ENCODE measurements at places on chromosomes 3 and 15.

DNA sequence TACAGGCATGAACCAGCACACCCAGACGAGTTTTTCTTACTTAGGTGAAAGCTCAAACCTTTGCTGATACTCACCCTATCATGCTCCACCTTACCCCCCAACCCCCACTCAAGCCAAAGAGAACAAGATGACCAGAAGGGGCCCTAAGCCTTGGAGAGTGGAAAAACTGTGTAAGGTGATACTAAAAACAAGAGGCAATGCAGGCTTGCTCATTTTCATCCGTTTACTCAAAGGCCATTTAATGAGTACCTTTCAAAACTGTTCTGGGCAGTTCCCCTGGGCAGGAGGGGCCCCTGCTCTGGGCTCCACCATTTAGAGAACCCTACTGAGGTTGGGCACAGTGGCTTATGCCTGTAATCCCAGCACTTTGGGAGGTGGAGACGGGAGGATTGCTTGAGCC lies 6.7 kb downstream of the TYRO3 start:
- no peak for DNase-seq

DNA sequence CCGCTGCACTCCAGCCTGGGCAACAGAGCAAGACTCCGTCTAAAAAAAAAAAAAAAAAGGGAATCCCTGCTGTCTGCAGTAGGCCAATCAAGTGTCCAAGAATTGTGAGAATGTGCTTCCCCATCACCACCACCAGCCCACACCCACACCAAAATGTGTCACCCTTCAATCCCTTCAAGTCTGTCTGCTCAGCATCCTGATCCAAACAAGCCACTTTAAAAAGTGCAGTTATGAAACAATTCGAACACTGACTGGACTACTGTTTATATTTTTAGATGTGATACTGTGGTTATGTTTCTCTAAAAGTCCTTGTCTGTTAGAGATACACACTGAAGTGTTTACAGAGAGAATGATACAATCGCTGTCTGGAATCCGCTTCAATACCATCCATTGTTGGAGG lies 78.1 kb upstream of the CGNL1 start:
- no peak for DNase-seq

DNA sequence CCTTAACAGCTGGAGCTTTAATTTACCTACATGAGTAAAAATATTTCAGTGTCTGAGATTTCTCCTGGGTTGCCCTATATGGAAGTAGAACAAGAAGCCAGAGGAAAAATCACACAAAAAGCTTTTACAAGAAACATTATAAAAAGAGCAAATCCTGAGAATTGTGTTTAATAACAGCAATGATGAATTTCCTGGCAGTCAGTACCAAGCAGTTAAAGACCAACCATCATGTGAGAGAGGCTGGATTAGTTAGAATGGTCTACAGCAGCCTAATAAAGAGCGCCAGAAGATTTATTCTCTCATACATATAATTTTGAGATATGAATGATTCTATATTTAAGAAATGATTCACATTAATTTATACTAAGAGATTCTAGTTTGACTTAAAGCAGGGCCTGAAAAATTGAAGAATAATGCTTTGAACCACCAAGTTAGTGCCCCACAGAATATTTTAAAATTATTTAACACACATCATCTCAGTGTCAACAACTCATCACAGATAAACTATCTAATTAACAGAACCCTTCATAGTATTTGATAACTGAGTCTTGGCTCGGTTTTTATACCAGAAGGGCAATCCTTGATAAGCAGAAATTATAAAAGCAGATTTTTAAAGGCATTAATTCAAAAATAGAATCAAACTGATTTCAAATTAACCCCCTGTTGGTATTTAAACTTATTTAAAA lies 59.9 kb upstream of the DPH6 start:
- no peak for DNase-seq

DNA sequence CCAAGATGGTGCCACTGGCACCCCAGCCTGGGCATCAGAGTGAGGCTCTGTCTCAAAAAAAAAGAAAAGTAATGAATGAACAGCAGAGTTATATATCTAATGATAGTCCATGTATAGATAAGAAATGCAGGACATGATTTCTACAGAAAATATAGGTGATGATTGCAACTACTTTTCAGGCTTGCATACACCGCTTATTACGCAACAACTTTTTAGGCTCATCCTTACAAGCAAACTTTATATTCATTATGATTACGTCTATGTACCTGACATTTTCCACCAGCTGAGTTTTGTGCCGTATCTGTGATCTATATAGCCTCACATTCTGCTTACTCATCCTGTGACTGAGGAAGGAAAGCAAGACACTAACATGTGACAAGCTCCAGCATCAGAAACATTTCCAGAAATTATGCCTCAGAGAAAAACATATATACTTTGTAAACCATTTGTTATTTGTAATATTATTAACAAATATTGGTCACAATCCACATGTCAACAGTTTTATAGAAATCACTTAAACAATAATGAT lies 906.3 kb downstream of the ZPLD1 start:
- no peak for DNase-seq

DNA sequence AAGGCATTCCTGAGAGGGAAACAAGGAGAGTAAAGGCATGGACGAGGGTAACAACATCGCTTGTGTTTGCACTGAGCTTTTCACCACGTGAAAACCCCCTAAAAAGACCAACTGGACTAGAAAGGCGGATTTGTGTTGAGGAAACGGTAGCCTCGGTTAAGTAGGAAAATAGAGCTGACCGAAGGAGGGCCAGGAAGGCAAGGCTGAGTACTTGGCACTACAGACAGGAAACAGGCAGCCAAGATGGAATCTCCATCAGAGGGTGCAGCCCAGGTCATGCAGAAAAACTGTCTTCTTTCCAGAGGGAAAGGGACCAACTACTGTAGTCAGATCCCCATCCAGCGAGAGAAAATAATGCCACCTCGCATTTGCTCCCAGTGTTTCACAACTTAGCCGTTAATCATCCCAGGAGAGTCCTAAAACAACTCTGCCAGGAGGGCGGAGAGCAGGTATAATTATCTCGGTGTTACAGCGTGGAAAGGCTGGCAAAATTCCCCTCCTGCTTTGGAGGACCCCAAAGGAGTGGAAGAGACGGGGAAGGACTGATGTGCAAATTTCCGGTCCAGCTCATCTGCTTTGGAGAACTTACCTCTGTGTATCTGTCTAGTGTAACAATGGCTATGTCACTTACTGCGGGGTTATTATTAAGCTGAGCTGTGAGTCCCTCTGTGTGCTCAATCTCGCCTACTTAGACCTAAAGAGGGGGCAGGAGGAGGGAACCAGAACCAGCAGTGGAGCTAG lies 77.2 kb downstream of the MYO1E start:
- DNase-seq: no peak

DNA sequence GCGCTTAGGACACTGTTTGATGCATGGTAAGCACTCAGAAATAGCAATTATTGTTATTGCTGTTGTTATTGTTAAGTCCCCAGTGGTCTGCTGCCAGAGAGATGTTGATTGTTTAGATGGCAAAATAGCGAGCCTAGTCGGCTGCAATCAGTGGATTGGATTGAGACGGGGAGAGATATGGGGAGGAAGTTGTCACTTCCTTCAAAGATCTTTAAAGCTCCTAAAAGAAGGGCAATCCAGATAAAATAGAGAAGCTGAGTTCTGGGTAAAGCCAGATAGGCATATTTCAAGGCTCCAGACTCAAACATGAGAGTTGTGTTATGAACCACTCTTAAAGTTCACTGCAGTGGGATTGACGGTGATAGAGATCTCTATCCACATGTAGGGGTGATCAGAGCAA lies 64.5 kb downstream of the RYR3 start:
- peak; percentile 39 for DNase-seq

- DNase-seq: no peak
These were observed 52.0 kb upstream of the ATG7 start for GRCh38 chr3:11220230-11220629.

DNA sequence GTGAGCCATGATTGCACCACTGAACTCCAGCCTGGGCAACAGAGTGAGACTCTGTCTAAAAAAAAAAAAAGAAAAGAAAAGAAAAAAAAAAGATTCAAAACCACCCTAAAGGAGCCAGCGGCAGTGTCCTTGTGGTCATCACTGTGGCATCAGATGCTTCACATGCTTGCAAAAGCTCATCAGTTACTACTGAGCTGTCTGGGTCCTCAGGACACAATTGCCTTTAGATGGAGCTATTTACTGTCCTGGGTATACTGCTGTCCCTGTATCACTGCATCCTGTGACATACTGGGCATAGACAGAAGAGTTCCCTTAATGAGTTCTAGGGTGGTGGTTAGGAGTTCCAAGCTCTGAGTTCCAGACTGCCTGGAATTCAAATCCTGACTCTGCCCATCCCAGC lies 85.8 kb downstream of the LINGO1 start:
- DNase-seq: no peak

- peak; percentile 8 for DNase-seq
These were observed 30.9 kb downstream of the KIF9 start for GRCh38 chr3:47251689-47252088.

DNA sequence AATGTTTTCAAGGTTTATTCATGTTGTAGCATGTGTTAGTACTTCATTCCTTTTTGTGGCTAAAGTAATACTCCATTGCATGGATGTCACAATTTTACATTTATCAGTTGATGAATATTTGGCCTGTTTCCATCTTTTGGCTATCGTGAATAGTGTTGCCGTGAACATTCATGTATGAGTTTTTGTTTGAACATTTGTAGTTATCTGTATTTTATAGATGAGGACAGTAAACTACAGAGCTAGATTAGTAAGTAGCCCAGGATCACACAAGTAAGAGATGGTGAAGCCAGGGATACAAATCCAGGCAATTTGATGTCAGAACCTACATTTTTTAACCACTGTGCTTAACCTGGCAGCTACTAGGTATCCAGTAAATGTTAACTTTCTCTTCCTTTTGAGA lies 63.2 kb downstream of the ASTE1 start:
- DNase-seq: no peak

GRCh38 chr3:186138272-186138981 lies 29.5 kb upstream of the ETV5 start:
- DNase-seq: no peak

- DNase-seq: no peak
These were observed 90.2 kb downstream of the RYR3 start for GRCh38 chr15:33400941-33401340.

GRCh38 chr3:167940241-167940640 lies 155.5 kb downstream of the GOLIM4 start:
- no peak for DNase-seq

- no peak for DNase-seq
These were observed 4.9 kb upstream of the PLXND1 start for GRCh38 chr3:129611446-129611800.

DNA sequence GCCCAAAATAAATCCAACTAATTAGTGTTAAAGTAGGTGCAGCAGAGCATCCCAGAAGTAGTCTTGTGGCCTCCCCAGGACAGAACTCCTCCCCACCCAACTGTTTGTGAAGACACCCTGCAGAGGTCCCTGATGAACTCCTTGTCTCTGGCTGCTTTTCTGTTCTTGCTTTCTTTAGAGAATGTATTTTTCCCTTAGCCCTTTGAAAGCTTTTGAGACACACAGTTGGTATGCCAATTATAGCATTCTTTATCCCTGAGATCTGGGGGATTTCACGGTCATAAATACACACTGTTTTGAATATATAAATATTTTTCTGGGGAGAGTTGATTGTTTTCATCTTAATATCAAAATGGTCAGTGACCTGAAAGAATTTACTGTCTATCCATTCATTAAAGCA lies 9.8 kb downstream of the TFG start:
- no peak for DNase-seq

- no peak for DNase-seq
These were observed 23.1 kb downstream of the EOMES start for GRCh38 chr3:27699067-27699466.

DNA sequence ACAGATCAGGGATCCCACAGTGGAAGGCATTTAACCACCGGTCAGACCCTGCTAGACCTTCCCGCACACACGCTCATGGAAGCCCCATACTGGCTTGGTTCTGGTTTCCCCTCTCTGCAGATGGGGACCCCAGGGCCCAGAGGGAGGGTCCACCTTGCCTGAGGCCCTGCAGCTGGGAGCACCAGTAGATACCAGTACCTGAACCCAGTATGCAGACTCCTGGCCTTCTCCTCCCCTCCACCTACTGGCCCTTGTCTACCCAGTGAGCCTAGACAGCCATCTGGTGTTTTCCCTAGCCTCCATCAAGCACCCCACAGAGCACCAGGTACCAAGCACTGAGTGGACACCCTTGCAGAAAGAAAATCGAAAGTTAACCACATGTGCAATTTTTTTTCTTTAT lies 65.1 kb downstream of the MEGF11 start:
- no peak for DNase-seq

DNA sequence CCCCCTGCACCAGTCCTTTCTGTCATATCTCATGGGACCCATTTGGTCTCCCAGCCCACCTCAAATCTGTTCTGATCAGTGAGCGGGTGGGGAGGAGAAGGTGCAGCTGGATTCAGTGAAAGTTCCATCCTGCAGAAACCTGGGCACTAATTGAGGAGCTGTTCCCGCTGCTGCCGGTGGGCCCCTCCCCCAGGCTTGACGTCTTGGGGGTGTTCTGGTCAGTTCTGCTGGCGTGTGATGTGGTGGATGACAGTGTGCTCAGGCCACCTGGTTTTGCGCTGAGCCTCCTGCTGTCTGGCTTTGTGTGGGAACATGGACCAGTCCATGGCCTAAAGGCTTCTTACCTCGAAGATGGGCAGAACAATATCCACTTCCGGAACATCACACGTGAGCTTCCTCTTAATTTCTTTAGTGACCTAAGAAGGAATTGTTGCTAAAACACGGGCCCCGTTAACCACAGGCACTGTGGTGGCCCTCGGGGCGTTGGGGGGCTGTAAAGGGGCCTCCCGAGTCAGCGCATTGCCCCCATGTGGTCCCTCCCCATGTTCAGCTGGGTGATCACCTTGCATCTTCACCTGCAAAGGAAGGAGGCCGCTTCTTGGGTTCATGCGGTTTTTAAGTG lies 59.7 kb downstream of the RGMA start:
- DNase-seq: no peak

DNA sequence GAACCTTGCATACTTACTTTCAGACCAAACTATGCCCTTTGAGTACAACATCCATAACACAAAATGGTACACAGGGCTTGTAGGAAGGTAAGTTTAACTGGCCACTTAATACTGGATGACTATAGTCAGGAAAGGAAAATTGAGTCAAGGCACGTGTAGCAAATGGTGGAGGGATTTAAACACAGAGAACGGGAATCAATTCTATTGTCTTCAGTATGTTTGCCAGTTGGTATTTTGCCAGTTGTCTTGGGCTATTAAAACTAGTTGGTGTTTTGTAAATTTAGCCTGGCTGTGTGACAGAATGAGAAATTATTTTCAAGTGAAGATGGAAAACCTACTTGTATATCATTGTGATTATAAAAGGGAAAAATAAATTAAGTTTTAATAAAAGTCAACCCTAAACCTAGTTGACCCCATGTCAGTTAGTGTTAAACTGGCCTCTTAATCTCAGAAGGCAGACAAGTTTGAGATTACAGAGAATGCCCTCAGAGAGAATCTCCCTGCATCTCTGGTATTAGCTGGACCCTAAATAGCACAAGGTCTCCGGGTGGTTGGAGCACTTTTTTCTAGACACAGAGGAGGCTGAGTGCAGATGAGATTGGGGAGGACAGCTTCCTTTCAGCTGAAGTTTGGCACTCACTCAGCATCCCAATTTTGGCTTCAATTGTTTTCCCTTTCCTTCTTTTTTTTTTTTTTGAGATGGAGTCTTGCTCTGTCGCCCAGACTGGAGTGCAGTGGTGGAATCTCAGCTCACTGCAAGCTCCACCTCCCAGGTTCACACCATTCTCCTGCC lies 91.2 kb downstream of the MB21D2 start:
- DNase-seq: no peak

- DNase-seq: peak; percentile 93
These were observed 610 bp upstream of the SATB1 start for GRCh38 chr3:18425641-18426257.
